ENCODE measurements at places on chromosomes 6 and 20.

DNA sequence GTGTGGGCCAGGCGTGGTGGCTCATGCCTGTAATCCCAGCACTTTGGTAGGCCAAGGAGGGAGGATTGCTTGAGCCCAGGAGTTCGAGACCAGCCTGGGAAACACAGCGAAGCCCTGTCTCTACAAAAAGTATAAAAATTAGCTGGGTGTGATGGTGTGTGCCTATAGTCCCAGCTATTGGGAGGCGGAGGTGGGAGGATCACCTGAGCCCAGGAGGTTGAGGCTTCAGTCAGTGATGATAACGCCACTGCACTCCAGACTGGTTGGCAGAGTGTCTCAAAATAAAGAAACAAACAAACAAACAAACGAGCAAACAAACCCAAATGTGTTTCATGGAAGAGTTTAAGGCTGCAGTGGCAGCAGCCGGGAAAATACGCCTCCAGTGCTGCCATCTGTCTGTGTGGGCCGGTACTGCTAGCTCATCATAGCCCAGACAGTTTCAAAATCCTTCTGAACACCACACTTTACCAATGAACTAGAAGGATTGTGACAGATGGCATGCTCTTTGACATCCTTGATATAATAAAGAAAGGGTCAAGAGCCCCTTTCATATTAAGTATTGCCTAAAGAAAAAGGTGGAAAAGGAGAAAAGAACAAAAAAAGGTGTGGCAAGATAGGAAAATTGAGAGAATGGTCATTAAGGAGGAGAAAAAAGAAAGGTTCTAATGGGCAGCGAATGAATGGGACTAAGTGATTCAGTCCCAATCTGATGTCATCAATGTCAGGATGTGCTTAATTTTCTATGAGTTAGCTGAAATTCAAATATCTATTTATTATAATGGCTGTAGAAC lies 298.6 kb downstream of the SYNE1 start:
- H3K4me1 ChIP-seq, result peaks cover 3% of the 10 kb centered on the region
- no peaks in the 10 kb centered on the region for H3K27me3 ChIP-seq
- no peaks in the 10 kb centered on the region for H3K36me3 ChIP-seq
- H3K27ac ChIP-seq, result no peak overlapping the region
- peak; percentile 50 for DNase-seq

GRCh38 chr6:52696418-52696817 lies 25.5 kb downstream of the TMEM14A start:
- H3K27ac ChIP-seq, result no peak overlapping the region
- no peaks in the 10 kb centered on the region for H3K4me1 ChIP-seq
- no peak overlapping the region for H3K4me3 ChIP-seq
- no peaks in the 10 kb centered on the region for H3K27me3 ChIP-seq

DNA sequence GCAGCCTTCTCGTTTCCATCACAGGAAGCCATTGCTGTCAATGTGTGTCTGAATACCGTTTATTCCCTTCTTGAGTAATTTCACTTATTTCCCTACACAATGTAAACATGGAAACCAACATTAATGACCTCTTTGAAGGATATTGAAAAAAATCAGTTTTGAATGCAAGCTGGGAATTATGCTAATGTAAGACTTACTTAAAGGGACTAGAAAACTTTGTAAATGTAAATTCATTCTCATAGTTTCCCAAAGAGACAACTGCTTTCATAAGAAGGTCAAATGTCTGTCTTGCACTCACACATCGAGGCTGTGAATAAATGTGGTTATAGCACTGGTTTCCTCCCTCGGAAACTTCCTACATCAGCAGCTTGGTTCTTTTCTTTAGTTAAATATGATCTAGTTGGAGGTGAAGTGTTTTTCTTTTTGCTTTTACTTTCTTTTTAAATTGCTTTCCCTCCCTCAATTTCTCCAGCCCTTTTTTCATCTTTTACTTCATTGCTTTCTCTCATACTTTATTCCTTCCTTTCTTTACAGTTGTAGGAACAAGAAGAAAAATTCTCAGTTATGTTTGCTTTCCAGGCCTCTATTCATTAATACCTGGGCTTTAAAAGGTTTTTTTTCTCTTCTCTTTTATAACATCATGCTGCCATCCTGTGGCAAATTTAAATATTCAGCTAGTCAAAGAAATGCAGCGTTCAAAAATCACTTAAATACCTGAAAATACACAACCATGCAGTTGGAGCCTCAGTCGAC lies 108.3 kb downstream of the TNFAIP3 start:
- H3K36me3 ChIP-seq, result no peaks in the 10 kb centered on the region
- H3K4me3 ChIP-seq, result no peak overlapping the region
- DNase-seq, result no peak
- peaks cover 19% of the 10 kb centered on the region for H3K4me1 ChIP-seq
- no peaks in the 10 kb centered on the region for H3K27me3 ChIP-seq

GRCh38 chr6:43175676-43176422 lies 4.8 kb downstream of the SRF start:
- H3K4me1 ChIP-seq, result peaks cover 41% of the 10 kb centered on the region
- no peak overlapping the region for H3K4me3 ChIP-seq
- H3K27me3 ChIP-seq, result no peaks in the 10 kb centered on the region
- DNase-seq, result no peak

- peaks cover 10% of the 10 kb centered on the region for H3K27me3 ChIP-seq
- no peak overlapping the region for H3K27ac ChIP-seq
- DNase-seq, result no peak
- H3K4me1 ChIP-seq, result no peaks in the 10 kb centered on the region
- no peaks in the 10 kb centered on the region for H3K36me3 ChIP-seq
- H3K4me3 ChIP-seq, result no peak overlapping the region
Observed at GRCh38 chr6:17932330-17932852, 55.0 kb downstream of the KIF13A start.

DNA sequence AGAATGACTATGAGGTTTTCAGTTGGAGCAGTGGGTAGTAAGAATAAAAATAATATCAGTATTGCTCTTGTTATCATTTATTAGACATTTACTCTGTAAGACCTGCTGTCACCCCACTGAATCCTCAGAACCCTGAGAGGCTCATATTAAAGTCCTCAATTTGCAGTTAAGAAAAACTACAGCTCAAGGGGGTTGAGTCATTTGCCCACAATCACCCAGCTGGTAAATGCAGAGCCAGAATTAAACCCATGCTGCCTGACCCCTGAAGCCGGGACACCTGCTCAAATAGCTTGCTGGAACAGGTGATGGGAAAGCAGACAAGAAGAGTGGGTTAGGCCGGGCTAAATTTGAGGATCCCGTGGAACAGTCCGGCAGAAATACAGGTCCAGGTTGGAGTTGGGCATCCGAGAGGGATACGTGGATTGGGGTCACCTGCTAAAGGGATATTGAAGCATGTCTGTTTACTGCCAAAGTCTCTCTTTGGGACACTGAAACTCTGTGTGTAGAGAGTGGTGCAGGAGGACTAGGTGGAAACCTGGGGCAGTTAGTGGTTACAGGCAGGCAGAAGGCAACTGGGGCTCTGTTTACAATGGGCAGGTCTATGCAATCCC lies 344.1 kb downstream of the CDC5L start:
- H3K4me1 ChIP-seq, result no peaks in the 10 kb centered on the region
- H3K27ac ChIP-seq, result no peak overlapping the region
- H3K27me3 ChIP-seq, result peaks cover 4% of the 10 kb centered on the region
- no peak overlapping the region for H3K4me3 ChIP-seq
- no peaks in the 10 kb centered on the region for H3K36me3 ChIP-seq

DNA sequence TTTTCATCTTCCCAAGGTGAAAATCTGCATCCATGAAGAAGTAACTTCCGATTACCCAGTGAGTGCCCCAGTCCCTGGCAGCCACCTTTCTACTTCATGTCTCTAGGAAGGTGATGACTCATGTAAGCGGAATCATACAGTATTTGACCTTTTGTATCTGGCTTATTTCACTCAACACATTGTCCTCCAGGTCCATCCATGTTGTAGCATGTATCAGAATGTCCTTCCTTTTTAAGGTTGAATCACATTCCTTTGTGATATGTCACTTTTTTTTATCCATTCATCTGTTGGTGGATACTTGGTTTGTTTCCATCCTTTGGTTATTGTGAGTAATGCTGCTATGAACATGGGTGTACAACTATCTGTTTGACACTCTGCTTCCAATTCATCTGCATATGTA lies 176.3 kb upstream of the CDYL start:
- no peaks in the 10 kb centered on the region for H3K4me1 ChIP-seq
- peaks cover 5% of the 10 kb centered on the region for H3K27me3 ChIP-seq
- H3K4me3 ChIP-seq, result no peak overlapping the region

- H3K27me3 ChIP-seq, result no peaks in the 10 kb centered on the region
- no peak overlapping the region for H3K27ac ChIP-seq
- no peak overlapping the region for H3K4me3 ChIP-seq
- no peak for DNase-seq
- no peaks in the 10 kb centered on the region for H3K36me3 ChIP-seq
Observed at GRCh38 chr6:106882601-106883518, 91.7 kb downstream of the CD24 start.

- DNase-seq, result no peak
- H3K27me3 ChIP-seq, result peaks cover 3% of the 10 kb centered on the region
- no peak overlapping the region for H3K4me3 ChIP-seq
- no peak overlapping the region for H3K27ac ChIP-seq
- no peaks in the 10 kb centered on the region for H3K36me3 ChIP-seq
Observed at GRCh38 chr6:7637533-7637932, 47.5 kb downstream of the SNRNP48 start.

- peak within 1 kb of the TSS; percentile 83 for H3K27ac ChIP-seq
- H3K36me3 ChIP-seq, result peaks cover 11% of the 10 kb centered on the region
- H3K4me3 ChIP-seq, result peak within 1 kb of the TSS; percentile 90
- H3K4me1 ChIP-seq, result peaks cover 63% of the 10 kb centered on the region
- DNase-seq, result peak; percentile 68
- no peaks in the 10 kb centered on the region for H3K27me3 ChIP-seq
Observed at GRCh38 chr6:33620856-33621710, at the start of gene ITPR3. Gene ITPR3 (plus strand): TSS chr6:33621322. CDS start chr6:33621603, 281 bp downstream.

- no peaks in the 10 kb centered on the region for H3K4me1 ChIP-seq
- no peak overlapping the region for H3K4me3 ChIP-seq
- peaks cover 4% of the 10 kb centered on the region for H3K27me3 ChIP-seq
- H3K27ac ChIP-seq, result no peak overlapping the region
- no peak for DNase-seq
Observed at GRCh38 chr6:75171567-75171966, 34.3 kb downstream of the COL12A1 start.

DNA sequence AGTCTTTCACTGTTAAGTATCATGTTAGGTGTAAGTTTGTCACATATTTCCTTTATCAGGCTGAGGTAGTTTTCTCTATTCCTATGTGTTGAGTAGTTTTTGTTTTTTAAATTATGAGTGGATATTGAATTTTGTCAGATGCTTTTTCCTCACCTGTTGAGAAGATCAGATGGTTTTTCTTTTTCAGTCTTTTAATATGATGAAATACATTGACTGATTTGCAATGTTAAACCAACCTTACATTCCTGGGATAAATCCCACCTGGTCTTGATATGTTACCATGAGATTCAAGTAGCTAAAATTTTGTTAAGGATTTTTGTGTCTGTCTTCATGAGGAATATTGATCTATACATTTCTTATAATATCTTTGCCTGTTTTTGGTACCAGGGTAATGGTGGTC lies 52.1 kb downstream of the FOXO3 start:
- DNase-seq, result no peak
- H3K27me3 ChIP-seq, result no peaks in the 10 kb centered on the region
- no peaks in the 10 kb centered on the region for H3K36me3 ChIP-seq
- no peak overlapping the region for H3K4me3 ChIP-seq
- H3K4me1 ChIP-seq, result no peaks in the 10 kb centered on the region
- no peak overlapping the region for H3K27ac ChIP-seq

GRCh38 chr6:87066449-87067333 lies 28.2 kb downstream of the CGA start:
- DNase-seq, result peak; percentile 21
- no peaks in the 10 kb centered on the region for H3K4me1 ChIP-seq
- H3K27ac ChIP-seq, result no peak overlapping the region
- H3K27me3 ChIP-seq, result no peaks in the 10 kb centered on the region

DNA sequence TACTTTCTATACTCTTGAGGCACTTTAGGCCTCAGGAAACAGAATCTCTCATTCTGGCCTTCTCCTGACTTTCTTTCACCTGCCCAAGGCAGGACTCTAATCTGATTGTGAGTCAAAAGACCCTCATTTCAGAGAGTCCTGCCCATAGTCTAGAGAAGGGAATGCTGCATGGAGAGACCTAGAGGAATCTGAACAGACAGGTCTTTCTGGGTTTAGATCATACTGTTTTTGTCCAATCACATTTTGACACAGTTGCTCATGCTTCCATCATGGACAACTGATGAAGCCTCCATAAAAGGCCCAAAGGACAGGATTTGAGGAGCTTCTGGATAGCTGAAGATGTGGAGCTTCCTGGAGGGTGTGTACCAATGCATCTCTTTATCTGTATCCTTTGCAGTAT lies 48.1 kb upstream of the BTBD3 start:
- H3K4me1 ChIP-seq, result no peaks in the 10 kb centered on the region
- no peaks in the 10 kb centered on the region for H3K27me3 ChIP-seq
- no peaks in the 10 kb centered on the region for H3K36me3 ChIP-seq
- H3K4me3 ChIP-seq, result no peak overlapping the region
- no peak for DNase-seq

DNA sequence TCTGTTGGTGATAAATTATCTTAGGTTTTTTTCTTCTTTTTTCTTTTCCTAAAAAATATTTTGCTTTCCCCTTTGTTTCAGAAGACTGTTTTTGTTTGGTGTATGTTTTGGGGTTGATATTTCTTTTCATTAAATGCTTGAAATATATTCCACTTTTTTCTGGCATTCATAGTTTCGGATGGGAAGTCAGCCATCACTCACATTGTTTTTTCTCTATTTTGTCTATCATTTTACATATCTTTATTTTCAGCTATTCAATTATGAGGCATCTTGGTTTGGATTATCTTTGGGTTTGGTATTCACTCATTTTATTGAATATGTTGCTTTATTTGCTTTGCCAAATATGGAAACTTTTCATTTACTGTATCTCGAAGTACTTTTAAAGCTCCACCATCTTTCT lies 600.5 kb upstream of the EYS start:
- no peaks in the 10 kb centered on the region for H3K27me3 ChIP-seq
- no peak overlapping the region for H3K4me3 ChIP-seq
- no peaks in the 10 kb centered on the region for H3K36me3 ChIP-seq
- no peak overlapping the region for H3K27ac ChIP-seq
- no peaks in the 10 kb centered on the region for H3K4me1 ChIP-seq
- DNase-seq, result no peak

- no peak overlapping the region for H3K4me3 ChIP-seq
- H3K36me3 ChIP-seq, result no peaks in the 10 kb centered on the region
- H3K27ac ChIP-seq, result no peak overlapping the region
- no peaks in the 10 kb centered on the region for H3K27me3 ChIP-seq
- no peaks in the 10 kb centered on the region for H3K4me1 ChIP-seq
- no peak for DNase-seq
Observed at GRCh38 chr20:19435316-19435715, 222.9 kb downstream of the SLC24A3 start.

Measured in T-cell (primary cell).